ENCODE measurements at places on chromosomes 6 and 20.

GRCh38 chr20:46575937-46576461 is 25.5 kb upstream of the OCSTAMP start:
- DNase-seq, result no peak

DNA sequence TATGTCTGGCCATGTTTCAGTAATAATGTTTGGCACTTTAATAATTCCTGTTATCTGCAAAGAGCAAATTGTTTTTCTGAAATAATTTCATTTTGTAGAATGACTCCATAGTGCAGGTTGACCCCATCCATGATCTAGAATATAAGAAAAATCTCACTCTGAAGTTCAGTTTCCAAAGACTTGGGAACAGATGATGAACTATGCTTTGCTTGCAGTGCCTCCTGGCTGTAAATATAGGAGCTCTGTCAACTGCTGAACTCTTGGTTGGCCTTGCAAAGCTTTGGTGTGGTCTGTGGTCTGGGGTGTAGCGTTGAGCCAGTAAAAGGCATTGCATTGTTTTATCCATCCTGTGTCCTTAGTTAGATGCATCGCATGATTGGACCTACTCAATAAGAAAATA is 104.0 kb downstream of the PLCB4 start:
- no peak for DNase-seq

DNA sequence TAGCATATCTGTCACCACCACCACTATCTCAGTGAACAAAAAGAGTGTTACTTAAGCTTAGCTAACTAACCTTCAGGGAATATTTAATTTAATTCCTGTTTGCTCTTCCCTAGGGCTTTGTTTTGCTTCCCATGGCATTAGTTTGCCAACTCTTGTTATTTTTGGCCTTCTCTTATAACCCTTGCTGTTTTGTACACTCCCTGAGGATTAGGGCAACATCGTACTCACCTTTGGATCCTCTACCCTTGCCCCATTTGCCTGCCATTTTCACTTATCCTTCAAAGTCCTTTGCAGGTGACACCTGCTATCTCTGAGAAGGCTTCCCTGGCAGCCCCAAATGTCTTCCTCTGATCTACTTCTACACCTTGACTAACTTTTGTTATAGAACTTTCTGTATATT is 23.7 kb downstream of the ACOT13 start:
- DNase-seq, result no peak

DNA sequence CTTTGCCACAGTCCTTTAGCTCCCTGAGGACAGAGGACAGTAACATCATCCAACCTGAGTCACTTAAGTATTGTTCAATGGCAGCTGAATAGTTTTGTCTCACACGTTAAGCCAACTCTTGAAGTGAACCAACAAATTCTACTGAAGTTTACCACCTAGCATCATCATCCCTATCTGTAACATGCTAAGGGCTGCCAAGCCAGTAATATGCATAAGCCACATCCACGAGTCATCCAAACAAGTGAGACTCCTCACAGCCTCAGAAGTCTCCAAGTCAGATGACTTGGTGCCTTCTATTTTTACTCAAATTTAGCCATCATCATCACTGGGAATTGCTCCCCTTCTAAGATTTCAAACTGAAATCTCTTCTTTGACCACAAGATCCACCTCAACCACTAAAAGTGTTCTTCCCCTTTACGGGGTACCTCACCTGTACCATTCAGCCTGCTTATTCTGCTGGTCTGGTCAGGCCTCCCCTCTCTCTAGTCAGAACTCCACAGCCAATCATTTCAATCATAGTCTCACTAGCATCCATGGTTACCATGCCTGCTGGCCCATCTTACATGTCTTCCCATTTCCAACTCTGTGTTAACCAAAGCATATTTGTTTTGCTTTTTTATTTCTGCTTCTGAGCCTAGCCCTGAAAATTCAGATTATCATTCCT is 73.7 kb downstream of the DTNBP1 start:
- DNase-seq, result no peak

- DNase-seq, result no peak
These were observed 36.5 kb downstream of the TRAM2 start for GRCh38 chr6:52540286-52540902.

DNA sequence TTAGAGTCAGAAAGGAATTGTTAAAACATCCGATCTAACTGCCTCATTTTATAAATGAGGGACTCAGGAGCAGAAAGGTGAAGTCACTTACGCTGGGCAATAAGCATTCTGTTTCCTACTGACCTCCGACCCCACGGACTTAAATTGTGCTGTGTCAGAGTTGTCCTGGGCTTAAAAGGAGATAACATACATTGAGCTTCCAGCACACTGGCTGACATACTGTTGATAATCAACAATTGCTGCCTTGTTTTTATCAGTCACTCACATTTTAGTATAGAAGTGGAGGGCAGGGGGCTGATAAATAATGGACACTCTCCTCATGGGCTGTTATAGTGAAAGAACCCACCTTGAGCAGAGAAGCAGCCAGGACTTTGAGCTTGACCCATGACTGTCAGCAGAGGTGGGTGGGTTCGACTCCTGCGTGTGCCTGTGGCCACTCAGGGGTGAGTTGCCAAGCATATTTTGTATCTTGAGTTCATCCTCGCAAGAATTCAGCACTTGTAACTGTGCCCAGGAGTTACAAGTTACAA is 166.5 kb upstream of the JARID2 start:
- no peak for DNase-seq

DNA sequence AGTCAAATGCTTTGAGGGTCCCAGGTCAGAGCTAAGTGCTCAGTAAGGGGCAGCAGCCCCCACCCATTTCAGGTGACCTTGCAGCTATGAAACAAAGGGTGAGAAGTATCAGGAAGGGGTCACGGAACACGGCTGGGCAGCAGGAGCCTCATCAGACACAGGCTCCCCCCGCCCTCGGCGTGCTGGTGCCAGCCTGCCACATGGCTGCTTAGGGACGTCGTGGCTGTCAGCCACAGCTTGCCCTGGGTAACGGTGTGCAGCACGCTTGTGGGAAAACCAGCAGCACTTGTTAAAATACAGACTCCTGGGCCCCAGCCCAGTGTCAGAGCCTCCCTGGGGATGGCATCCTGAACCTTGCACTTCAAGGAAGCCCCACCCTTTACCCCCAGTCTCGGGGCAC is 39.3 kb downstream of the SSR1 start:
- DNase-seq, result no peak

- no peak for DNase-seq
These were observed 564.6 kb upstream of the AGPAT4 start for GRCh38 chr6:161838306-161839035.

DNA sequence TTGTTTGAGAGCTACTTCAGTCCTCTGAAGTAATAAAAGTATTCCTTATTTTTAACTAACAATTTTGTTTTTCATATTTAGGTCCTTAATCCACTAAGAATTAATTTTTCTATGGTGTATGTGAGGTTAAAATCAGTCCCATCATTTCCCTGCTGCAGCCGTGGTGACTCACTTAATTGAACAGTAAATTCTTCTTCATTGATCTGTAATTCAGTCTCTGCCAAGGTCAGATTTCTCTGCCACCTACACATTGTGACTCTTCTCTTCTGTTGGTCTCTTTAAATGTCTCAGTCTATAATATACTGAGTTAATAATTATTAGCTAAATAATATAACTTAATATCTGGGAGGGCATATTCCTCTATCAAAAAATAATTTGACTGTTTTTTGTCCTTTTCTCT is 262.3 kb downstream of the UTRN start:
- no peak for DNase-seq

GRCh38 chr6:85468326-85468725 is 18.4 kb downstream of the NT5E start:
- DNase-seq, result no peak

GRCh38 chr6:55212156-55212555 is 37.8 kb downstream of the HCRTR2 start:
- no peak for DNase-seq

GRCh38 chr20:59891581-59891980 is 41.9 kb downstream of the SYCP2 start:
- no peak for DNase-seq

DNA sequence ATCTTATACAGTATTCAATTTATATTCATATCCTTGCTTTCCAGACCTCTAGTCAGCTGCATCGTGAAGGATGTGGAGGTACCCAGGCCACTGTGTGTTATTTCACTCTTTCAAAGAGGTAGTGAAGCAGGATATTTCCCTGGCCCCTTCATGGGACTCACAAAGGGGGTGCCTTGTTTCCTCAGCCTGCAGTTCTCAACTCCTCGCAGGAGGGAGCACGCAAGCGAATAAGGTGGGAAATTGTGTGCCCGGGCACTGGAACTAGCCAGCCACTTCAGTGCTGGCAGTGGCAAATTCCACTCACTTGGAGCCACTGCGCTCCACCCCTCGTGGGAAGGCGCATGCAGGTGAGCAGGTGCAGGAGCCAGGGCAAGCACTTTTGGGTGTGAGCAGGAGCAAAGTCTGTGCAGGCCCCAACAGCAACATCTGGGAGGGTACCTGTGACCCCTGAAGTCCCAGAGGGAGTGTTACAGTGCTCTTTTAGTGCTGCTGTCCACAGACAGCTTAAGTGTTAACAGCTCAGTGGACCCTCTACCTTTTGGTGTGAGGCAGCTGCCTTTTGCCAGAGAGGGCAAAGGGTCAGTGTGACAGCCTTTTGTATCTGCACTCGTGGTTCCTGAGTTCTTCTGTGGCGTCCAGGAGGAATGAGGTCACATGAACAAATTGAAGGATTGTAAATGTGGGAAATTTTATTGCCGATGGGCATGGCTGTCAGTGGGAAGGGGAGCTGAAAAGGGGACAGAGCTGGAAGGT is 49.4 kb upstream of the FAM135A start:
- DNase-seq, result no peak

DNA sequence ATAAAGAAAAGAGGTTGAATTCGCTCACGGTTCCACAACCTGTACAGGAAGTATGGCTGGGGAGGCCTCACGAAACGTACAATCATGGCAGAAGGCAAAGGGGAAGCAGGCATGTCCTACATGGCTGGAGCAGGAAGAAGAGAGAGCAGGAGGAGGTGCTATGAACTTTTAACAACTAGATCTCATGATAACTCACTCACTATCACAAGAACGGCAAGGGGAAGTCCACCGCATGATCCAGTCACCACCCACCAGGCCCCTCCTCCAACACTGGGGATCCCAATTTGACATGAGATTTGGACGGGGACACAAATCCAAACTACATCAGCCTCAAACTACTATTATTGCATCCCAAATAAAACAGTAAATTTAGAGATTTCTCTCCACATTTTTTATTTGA is 53.6 kb upstream of the CST7 start:
- no peak for DNase-seq

- DNase-seq, result no peak
These were observed 57.6 kb downstream of the CBLN4 start for GRCh38 chr20:55947701-55948100.

- no peak for DNase-seq
These were observed at the start of gene CPXM1 for GRCh38 chr20:2800521-2801285. Gene CPXM1 (minus strand): TSS chr20:2800627. CDS start chr20:2800572, 55 bp downstream.

DNA sequence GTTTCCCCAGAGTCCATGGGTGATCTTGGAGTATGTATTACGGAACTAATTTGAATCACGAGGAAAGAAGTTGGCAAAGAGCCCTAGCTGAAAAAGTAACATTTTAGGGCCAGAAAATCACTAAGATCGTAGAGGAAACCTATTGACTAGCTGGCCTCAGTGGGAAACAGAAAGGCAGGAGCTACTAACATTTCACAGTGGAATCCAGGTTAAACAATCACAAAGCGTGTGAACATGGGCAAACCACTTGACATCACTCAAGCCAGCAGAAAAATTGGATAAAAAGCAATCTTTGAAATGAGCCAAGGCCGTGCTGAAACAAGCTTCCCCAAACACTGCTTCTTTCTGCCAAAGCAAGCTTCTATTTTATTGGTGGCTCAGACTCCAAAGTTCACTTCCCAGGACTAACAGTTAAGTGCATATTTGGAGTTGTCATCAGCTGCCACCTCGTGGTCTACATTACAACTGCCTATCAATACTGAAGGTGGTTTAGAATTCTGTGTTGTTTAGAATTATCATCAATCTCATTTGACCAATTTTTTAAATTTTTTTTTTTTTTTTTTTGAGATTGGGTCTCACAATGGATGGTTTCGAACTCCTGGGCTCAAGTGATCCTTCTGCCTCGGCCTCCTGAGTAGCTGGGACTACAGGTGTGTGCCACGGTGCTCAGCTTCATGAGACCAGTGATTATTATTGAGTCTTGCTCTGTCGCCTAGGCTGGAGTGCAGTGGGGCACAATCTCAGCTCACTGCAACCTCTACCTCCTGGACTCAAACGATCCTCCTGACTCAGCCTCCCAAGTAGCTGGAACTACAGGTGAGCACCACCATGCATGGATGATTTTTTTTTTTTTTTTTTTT is 10.6 kb downstream of the RPS10 start:
- DNase-seq, result no peak

GRCh38 chr6:30883685-30884520 is at the start of gene DDR1:
Gene DDR1 (plus strand): TSS chr6:30884519. CDS start chr6:30888730, 4,211 bp downstream.
- no peak for DNase-seq

- no peak for DNase-seq
These were observed 50.2 kb upstream of the SENP6 start for GRCh38 chr6:75551367-75551952.

GRCh38 chr20:8545212-8545611 is 413.1 kb downstream of the PLCB1 start:
- DNase-seq, result no peak

DNA sequence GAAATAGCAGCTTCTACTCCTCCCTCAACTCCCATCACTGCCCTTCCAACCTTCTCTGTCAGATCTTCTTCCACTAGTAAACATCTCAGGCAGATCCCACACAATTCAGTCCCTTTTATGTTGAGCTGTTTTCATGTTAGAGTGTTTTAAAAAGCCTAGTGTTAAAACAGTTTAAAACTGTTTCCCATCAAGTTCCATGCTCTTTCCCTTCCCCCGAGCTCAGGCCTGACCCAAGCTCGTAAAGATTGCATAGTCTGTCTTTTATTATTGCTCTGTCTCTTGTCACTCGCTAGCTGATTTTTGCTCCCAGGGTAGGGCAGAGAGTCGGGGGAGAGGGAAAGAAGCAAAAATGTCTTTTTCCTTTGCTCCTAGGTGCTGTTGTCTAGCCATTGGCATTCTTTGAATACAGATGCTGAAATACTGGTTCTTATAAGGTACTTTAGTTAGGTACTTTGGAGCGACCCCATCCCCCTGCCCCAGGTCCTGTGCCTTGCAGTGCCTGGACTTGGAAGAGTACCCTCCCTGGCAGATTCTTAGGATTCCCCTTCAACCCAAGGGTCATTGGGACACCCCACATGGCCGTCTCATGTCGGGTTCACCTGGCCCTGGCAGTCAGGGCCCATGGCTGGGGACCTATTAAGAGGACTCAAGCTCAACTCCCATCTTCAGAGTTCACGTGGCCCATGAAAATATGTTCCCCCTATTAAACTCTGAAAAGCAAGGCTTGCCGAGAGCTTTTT is 101.2 kb upstream of the ARMC2 start:
- no peak for DNase-seq

DNA sequence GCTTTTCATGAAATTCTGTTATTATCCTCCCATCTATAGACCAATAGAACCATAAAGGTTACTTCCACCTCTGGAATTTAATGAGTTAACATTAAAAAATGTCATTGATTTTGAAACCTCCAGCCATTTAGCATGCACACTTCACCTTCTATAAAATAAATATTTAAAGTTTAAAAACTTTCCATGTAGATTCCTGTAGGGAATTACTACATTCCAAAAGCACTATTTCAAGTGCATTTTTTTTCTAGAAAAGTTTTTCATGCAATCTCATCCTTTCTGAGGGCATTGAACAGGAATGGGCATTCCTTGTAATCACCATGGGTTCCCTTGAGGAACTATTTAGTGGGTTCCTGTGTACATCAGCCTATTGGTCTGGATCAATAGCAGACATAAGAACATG is 253.8 kb upstream of the RIN2 start:
- DNase-seq, result no peak
